ENCODE measurements at places on chromosomes 4 and X.

DNA sequence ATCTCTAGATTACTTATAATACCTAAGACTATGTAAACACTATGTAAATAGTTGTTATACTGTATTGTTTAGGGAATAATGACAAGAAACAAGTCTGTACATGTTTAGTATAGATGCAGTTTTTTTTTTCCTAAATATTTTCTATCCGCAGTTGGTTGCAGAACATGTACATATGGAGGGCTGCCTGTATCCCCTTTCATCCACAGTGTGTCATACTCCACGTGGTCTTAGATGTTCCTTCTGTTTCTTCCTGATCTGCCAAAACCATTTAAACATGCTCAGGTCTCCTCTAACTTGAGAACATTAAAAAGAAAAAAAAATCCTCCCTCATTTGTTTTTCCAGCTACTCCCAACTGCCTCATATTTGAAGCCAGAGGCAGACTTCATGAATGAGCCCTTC lies 14.0 kb downstream of the OCIAD1 start:
- no peak for DNase-seq

- no peak for DNase-seq
Measured at GRCh38 chr4:155582971-155583437, 83.6 kb upstream of the GUCY1A1 start.

GRCh38 chr4:154519214-154519613 lies 27.6 kb upstream of the DCHS2 start:
- no peak for DNase-seq

DNA sequence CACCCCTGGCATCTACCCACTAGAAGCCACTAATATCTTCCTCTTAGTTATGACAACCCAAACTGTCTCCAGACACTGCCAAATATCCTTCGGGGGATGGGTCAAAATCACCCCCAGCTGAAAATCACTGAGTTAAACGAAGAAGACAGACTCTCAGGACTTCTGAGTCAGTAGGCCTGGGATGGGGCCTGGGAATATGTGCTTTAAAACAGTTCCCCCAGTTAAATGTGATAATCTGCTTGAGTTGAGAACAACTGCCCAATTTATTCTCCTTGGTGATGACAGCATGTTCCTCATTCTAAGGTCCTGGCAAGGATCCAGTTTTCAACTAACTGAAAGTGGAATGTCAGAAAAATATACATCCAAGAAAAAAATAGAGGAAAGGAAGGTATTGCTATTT lies 52.4 kb downstream of the CBLL2 start:
- DNase-seq, result no peak

DNA sequence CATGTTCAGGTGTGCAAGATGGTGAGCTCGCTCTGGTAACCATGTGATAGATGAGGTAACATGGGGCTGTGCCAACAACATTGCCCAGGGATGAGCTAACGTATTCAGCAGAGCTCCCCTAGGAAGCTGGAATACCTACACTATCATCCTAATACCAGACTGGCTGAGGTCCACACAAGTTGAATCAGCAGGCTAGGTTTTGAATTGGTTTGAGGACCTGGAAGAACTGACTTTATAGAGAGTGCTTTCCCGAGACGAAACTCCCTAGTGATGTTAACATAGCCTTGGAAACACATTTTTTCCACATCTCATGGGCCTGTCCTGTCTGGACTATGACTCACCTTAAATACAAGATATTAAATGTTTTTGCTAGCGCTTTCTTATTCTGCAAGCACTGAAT lies 56.7 kb downstream of the IGFBP7 start:
- no peak for DNase-seq

DNA sequence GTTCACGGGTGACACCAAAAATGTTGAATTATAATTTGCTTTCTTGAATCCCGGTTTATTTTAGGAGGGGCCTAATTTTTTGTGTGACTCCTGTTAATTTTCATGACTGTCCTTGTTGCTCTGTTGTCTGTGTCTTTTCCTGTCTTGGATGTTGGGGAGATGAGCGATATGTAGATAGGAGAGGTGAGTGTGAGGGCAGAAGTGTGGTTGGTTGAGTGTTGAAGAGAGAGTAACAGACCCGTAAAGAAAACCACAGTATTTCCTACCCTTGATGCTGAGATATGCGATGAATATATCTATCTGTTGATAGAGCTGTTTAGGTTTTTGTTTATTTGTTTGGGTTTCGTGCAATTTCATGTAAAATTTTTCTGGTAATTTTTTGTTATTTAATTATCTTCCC lies 70.5 kb downstream of the CPE start:
- DNase-seq, result no peak

- no peak for DNase-seq
Measured at GRCh38 chr4:184216515-184216914, 1.2 kb downstream of the ENPP6 start.

DNA sequence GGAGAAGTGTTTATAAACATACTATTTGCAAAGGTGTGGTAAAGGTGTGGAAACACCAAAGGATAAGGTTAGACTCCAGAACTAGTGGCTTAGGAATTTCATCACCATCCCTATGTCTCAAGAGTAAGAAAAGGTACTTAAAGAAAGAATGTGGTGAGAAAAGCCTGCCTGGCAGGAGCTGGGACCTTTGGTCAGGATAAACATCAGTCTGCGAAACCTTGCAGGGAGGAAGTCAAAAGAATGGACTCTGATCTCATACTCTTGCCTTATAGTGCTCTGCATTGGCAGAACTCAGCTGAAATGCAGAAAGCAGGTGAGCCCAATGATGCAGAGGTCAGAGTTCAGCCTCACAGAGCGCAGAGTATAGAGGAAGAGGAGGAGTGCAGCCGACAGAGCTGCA lies 97.2 kb upstream of the NR3C2 start:
- no peak for DNase-seq

GRCh38 chrX:42739741-42740140 lies 38.2 kb downstream of the PPP1R2C start:
- no peak for DNase-seq

DNA sequence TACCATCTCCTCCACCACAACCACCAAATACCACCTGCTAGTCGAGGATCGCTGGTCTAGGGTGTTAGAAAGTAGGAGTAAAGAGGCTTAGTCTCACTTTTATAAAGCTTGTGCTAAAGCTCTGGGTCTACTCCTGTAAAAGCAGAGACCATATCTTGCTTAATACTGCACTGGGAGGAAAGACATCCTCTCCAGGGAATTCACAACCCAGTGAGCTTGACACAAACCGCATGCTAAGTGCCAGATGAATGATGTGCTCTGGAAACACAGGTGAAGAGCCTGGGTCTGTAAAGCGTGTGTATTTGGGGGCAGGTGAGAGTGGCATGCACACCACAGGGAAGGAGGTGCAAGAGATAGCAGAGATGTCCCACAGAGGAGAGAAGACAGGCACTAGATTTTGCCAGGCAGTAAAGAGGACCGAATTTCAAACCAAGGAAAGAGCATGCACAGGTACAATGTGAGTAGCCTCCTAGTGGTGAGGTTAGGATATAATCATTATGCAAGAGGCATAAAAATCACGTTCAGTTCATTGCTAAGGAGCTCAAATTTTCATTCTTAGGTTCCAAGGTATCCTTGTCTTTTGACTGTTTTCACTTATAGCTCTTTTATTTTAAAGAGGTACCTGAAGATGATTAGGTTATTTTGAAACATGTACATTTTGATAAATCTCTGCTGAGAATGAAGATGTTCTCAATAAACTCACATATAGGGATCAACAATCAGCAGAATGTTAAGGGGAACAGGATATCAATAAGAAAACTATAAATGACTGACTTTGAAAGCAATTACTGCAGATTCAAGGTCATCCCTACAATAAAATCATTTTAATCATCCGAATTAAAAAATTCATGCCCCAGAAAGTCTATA lies 20.7 kb downstream of the TAPT1 start:
- no peak for DNase-seq

DNA sequence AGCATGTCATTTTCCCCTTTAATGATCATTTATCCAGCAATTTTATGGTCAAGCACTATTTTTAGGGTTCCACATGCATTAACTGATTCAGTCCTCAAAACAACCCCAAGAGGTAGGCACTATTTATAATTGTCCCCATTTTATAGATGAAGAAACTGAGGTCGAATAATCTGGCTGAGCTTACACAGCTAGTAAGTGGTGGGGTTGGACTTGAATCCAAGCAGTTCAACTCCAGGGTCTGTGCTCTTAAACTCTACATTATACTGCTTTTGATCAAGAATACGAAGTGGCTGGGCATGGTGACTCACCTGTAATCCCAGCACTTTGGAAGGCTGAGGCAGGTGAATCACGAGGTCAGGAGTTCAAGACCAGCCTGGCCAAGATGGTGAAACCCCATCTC lies 3.2 kb upstream of the CHRNA9 start:
- DNase-seq, result no peak

DNA sequence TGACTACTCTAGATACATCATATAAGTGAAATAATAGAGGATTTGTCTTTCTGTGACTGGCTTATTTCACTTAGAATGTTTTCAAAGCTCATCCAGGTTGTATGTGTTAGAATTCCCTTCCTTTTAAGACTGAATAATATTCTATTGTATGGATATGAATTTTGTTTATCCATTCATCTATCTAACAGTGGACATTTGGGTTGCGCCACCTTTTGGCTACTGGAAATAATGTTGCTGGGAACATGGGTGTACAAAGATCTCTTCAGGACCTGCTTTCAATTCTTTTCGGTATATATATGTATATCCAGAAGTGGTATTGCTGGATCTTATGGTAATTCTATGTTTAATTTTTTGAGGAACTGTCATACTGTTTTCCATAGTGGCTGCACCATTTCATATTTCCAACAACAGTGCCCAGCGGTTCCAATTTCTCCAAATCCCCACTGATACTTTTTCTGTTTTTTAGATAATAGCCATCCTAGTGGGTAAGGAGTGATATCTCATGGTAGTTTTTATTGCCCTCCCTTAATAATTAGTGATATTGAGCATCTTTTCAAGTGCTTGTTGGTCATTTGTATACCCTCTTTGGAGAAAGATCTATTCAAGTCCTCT lies 3.4 kb upstream of the SCD5 start:
- DNase-seq, result no peak

- no peak for DNase-seq
Measured at GRCh38 chrX:8179656-8180055, 8.6 kb upstream of the VCX2 start.

- no peak for DNase-seq
Measured at GRCh38 chr4:31065086-31065485, 344.9 kb downstream of the PCDH7 start.

- DNase-seq, result no peak
Measured at GRCh38 chrX:78314561-78314960, 12.8 kb downstream of the CYSLTR1 start.

DNA sequence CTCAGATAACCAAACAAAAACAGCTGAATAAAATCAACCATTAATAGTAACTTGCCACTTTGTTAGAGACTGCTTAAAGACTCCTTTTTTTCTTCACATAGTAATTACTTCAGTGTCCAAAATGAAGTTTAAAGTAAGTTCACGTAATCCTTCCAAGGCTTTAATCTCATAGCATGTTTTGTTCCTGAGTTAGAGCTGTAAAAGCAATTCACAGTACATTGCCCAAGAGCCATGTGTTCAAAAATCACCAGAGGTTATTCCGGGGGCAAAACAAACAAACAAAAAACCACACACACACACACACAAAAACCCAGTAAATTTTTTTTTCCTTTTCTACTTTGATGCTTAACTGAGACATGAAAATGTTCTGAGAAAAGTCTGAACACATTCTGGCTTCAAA lies 6.1 kb downstream of the GPR82 start:
- DNase-seq, result no peak

GRCh38 chr4:90606781-90607180 lies 479.6 kb downstream of the CCSER1 start:
- DNase-seq, result no peak

DNA sequence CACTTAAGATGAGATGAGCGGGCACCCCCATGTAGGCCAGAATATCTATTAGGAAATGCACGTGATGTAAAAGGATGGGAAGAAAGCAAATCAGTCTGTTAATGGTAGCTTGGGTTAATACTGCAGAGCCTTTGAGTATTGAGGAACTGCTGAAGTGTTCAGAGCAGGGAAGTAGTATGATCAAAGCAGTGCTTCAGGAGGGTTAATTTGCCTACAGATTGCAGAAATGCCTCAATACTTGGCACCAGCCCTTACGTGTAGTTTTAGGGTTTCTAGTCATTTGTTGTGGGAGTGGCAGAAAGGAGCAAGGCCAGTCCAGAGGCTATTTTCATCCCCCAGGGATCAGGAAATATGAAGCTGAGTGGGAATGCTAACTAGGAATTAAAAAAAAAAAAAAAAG lies 19.7 kb downstream of the ZFX start:
- DNase-seq, result no peak

DNA sequence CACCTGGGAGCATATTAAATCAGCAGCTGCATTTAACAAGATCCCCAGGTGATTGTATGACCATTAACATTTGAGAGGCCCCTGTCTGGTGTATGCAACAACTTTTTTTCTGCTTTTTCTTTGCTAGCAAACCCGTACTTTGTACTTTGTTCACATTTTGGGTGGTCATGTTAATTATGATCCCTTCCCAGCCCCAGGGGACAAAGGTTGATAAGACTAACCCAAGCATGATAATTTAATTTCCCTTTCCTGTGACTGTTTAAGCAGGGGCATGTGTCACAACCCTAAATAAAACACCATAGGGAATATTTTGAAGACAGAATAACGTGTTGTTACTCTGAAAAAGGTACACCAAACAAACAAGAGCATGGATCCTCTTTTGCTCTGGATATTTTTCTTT lies 332.0 kb downstream of the PCDH18 start:
- no peak for DNase-seq

DNA sequence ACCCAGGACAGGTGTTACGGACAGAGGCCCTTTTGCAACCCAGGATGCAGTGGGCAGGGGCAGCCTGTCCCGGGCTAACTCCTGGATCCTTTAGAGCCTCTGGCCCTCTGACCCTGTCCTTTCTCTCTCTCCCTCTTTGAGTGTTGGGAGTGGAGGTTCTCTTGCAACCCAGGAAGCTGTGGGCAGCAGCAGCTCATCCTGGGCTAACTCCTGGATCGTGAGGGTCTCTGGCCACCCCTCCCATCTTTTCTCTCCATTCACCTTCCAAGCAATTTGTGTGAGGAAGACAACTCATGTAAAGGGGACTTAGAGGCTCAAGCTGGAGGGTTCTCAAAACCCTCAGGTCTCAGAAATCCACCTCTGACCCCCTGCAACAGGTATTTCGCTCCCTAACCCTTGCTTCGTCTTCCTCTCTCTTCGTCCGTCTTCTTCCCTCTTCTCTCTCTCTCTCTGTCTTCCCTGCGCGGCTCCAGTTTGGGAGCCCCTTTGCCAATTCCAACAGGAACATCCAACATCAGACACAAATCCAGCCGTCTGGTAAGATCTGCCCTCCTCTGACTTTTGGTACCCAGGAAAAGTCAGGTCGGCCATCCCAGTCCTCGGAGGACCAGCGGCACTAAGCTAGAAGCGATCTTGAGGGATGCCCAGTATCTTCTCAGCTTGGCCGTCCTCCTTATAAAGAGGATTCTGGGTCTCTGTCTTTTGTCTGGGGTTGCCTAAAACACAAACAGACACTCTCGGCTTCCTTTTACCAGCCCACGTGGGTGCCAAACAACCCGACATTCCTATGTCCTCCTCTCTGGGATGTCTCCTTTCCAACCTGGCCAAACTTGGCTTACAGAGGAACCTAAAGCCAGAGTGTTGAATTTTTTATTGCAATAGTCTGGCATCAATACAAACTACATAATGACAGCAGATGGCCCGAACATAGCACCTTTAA lies 7.9 kb downstream of the ASMTL start:
- DNase-seq, result no peak

Data from GOT3 (cell line).